ENCODE measurements at places on chromosomes 5 and 9.

GRCh38 chr5:109580225-109580624 lies 109.5 kb upstream of the MAN2A1 start:
- DNase-seq, result no peak

- DNase-seq, result no peak
Observed at GRCh38 chr9:97406620-97407177, 5.2 kb upstream of the TDRD7 start.

GRCh38 chr5:178651046-178651810 lies 24.4 kb upstream of the CLK4 start:
- DNase-seq, result no peak

GRCh38 chr9:101307524-101308213 lies 77.1 kb downstream of the BAAT start:
- DNase-seq, result no peak

DNA sequence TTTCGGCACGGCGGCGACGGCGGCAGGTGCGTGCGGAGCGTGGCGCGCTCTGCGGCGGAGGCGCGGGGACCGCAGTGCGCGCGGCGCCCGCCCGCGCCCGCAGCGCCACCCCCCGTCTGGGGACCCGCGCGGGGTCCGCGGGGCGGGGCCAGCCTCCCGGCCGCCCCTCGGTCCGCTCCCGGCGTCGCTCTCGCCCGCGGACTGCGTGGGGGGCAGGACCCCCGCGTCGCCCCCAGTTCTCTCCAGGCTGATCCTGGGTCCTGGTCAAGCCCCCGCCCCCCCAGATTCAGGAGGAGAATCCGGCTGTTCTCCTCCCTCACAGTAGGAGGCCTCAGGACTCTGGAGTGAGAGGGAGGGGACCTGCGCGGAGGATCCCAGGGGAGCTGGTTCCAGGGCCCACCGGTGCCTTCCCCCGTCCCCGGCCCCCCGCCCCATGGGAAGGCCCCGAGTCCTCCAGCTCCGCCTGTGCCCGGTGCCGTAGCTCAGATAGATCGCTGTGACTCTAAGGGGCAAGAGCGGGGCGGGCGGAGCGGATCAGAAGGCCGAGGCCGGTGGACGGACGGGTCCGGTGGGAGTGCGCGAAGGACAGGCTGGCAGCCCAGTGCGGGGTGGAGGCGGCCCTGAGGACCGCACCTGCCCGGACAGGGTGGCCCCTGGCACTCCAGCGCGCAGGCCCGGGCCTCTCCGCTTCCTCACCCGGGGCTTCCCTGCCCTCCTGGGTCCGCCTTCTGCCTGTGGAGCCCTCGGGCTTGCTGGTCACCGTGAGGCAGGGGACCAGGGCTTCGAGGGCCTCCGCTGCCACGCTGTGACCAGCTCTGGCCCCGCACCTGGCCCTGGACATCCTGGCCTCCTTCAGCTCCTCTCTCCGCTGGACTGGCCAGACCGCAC lies at the start of gene RNF208:
RNF208 (minus strand) TSS at position 51 of the 888 bp plus-strand sequence. CDS start 1,028 bp downstream, outside the sequence.
- DNase-seq, result no peak

- no peak for DNase-seq
Observed at GRCh38 chr5:127359502-127359901, 68.9 kb downstream of the MEGF10 start.

GRCh38 chr5:127585661-127586060 lies 63.2 kb upstream of the CTXN3 start:
- DNase-seq, result no peak

- no peak for DNase-seq
Observed at GRCh38 chr9:98418578-98419259, 163.3 kb upstream of the TBC1D2 start.

DNA sequence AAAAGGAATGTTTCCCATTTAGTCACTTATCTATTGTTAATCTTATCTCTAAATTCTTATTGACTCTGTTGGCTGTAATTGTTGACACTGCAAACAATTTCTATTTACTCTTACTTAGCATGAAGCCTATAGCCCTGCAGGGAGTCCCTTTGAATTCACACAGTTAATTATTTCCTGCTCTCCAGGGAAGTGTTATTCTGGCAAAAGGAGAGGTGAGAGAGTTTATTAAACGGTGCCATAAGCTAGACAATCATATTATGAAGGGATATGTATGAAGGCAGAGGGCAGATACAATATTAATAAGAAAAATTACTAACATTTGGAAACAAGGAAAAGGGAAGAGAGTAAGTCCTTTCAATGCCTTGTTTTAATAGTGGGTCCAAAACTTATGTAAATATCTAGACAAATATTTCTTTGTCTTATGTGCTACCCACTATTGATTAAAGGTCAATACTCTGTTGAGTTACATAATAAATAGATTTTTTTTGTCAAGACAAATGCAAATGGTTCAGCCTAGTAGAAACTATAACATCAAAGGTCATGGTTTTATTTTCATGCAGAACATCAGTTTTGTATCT lies 107.1 kb downstream of the CDH18 start:
- no peak for DNase-seq

DNA sequence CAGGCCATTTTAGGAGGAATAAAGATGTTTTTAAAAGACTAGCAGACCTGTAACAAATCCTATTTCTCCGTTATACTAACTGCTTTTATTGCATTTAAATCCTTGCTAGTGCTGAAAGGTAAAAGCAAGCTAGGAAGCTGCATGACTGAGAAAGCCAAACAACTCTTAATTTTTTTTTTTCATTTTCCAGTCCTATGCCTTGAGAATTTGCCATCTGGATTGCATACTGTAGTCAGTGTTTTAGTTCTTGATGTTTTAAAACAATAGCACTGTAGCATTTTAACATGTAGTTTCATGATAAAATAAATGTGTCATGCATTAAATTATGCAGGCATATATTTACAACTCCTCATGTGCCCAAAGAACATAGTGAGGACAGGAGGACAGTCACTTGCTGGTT lies 108.4 kb upstream of the FGF10 start:
- DNase-seq, result no peak

- DNase-seq, result no peak
Observed at GRCh38 chr5:56415356-56415765, 182.2 kb upstream of the ANKRD55 start.

GRCh38 chr9:81650586-81651515 lies 38.5 kb downstream of the TLE1 start:
- DNase-seq, result no peak

GRCh38 chr5:143182901-143183820 lies 220.3 kb downstream of the NR3C1 start:
- peak; percentile 19 for DNase-seq

DNA sequence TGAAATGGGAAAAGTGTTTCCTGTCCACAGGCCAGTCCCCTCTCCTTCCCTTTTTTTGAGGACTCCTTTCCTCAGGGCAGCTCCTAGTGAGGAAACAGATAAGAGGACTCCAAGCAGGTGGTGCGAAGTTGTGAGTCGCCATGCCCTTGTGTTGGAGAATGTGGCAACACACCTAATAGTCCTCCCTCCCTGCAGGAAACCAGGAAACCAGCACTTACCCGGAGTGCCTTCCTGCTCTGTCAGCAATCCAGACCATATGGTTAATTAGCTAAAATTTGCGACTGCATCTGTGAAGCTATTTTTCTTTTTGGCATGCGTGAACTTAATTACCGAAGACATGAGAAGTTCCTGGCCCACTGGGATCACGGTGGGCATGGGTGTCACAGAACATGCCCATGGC lies 69.9 kb downstream of the TRIM32 start:
- DNase-seq, result no peak

GRCh38 chr5:38667499-38667776 lies 111.0 kb upstream of the LIFR start:
- DNase-seq, result no peak

GRCh38 chr5:132070460-132071337 lies 2.9 kb upstream of the CSF2 start:
- no peak for DNase-seq

GRCh38 chr5:91219803-91220371 lies 163.2 kb downstream of the ARRDC3 start:
- peak; percentile 44 for DNase-seq

GRCh38 chr5:138092301-138092700 lies 8.5 kb downstream of the WNT8A start:
- DNase-seq, result no peak

- no peak for DNase-seq
Observed at GRCh38 chr5:94777056-94777880, 158.8 kb downstream of the SLF1 start.

DNA sequence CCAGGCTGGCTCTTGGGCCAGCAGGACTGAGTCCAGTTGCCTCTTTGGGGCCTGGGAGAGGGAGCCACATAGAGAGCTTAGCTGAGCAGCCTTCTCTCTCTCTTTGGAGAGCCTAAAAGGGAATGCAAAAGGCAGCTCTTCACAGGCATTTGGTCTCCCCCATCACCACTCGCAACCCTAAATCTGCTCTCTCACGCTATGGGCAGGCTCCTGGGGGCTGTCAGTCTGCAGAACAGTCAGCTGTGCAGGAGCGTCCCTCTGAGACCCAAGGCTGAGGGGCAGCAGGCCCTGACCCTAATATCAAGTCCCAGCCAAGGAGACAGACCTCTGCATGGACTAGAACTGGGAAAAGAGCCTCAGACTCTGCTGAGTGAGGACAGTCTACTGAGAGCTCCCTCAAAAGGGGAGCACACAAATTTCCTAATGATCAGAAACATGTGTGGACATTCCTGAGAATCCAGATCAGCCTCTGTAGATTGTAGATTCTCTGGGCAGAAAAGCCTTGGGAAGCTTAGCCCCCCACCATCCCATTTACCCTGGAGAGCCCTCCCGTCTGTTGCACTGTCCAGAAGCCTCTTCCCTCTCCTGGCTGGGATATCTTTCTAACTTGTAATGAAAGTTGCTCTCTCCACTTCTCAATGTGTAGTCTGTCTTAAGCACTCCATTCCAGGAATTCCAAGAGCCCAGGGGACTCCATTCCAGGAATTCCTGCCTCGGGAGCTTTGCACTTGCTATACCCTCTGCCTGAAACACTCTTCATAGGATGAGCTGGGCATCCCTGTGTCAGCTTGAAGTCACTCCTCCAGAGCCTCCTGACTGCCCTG lies 79.4 kb downstream of the FAM114A2 start:
- DNase-seq, result no peak
